ENCODE measurements at places on chromosomes 7 and 10. TPM values are rescaled to one million over a fixed set of nuclear protein-coding genes. Genes with fewer than 3 reads are reported as not detected.
A peak's percentile ranks its signal among the peaks of the same experiment; 100 is the strongest.

DNA sequence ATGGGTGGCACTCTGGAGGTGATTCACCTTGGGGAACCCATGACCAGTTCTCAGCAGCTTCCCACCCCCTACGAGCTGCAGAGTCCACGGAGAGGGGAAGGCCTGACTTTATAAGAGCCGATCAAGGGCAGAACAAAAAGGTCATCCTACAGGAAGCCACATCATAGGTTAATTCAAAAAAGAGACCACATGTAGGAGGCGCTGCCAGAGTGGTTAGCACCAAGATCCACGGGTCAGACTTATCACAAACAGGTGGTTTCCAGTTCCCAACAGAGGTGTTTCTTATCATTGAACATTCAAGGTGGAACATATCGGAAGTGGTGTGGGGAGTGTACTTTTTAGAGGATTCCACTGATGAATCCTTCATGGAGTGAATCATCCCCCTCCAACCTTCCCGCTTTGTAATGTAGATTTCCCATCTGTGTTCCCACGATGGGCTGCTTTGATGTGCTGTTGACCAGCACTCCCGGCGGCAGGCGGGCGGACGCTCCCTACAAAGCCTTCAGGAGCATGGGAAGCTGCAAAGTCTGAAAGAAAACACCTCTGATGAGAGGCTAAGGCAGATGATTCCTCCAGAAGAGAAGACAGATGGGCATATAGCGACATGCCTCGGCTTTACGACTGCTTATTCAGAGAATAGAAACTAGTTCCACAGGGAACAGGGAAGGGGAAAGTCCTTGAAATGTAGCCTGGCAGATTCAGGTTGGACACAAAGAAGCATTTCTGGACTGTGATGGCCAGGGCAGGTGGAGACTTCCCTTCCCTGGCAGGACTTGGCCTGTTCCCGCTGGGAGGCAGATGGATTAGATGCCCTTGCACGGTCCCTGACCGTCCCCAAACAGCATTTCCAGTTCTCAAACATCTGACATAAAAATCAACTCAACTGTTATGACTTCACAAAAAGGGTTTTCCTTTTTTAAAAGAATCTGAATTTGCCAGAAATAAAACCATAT, 66.5 kb downstream of the AFAP1L2 start:
- no peak for DNase-seq

CLRN3 gene
- polyA plus RNA-seq = 0.11 TPM

DNA sequence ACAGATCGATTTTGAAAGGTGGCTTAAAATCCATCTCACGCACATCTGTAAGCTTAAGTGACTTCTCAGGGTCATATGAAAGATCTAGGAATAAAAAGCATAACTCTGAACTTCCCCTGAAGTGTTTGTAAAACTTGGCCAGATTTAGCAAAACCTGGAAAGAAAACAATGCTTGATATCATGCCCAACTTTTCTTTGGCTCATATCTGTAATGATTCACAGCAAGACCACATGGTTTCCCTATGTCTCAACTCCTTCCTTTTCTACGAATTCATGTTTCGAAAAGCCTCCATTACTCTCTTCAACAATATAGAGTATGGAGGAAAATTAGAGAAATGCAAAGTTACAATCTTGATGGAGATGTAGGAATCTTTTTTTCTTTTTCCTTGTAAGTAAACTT, 20.1 kb upstream of the CABCOCO1 start:
- DNase-seq = peak; percentile 89

GRCh38 chr7:47194516-47195057, 387.3 kb downstream of the TNS3 start:
- no peak for DNase-seq

DNA sequence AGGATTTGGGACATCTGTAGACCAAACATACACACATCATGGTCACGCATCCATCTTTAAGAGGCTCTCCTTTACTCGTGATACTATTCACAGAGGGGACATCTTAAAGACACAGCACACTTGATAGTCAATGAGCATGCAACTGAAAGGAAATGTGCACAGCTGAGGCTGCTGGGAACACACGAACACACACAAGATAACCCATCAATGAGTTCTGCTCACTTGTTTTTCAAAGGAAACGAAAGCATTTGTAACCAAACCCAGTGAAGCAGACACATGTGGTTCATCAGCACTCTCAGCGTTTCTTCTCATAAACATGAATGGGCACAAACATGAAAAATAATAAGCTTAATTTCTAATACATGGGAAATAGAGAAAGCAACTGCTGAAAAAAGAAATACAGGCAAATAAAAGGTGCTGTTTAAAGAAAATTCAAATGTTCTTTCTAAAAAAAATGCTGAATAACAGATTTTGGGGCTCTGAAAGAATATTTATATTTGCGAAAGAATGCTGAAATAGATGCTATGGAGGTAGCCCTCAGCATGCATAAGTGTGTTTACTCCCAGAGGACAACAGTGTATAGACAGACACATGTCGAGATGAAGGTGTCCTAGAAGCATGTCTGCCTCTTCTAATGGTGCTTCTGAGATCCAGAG, 59.7 kb upstream of the LAMB4 start:
- DNase-seq = no peak

All from muscle of back (tissue), 13 donors.